ENCODE measurements at places on chromosomes 2 and 18. TPM values are rescaled to one million over a fixed set of nuclear protein-coding genes. Genes with fewer than 3 reads are reported as not detected.

CNTNAP5 gene
- total RNA-seq: not detected

RMND5A gene
- 43.2 TPM for total RNA-seq

PIEZO2 gene
- not detected for total RNA-seq

TMBIM1 gene
- 51.5 TPM for total RNA-seq

THAP4 gene
- total RNA-seq: 39.3 TPM

PDCD1 gene
- 2.2 TPM for total RNA-seq

SLC38A11 gene
- total RNA-seq: not detected

DNA sequence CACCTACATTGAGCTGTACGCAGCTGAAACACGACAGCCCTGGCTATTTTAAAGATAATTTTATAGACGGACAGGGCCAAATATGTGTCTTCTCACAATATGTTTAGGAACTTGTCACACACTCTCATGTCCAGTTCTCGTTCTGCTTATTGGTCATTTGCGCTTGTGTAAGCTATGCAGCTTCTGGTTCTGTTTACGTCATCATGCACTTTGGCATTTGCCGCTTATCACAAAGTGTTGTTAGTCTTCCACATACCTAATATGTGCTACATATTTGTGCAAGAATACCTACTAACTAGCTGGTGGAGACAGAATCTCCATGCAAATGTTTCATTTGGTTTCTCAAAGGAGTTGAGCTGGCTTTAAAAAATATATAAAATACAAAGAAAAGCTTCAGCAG is 7.5 kb upstream of the ZNF516 start:
- H3K27me3 ChIP-seq: peaks cover 26% of the 10 kb centered on the region
- H3K27ac ChIP-seq: no peak overlapping the region
- DNase-seq: no peak
- H3K4me1 ChIP-seq: no peaks in the 10 kb centered on the region
- H3K36me3 ChIP-seq: no peaks in the 10 kb centered on the region
- no peak overlapping the region for H3K4me3 ChIP-seq

GRCh38 chr2:233003658-233004555 is 9.1 kb downstream of the NGEF start:
- no peaks in the 10 kb centered on the region for H3K4me1 ChIP-seq
- no peak overlapping the region for H3K27ac ChIP-seq
- no peaks in the 10 kb centered on the region for H3K36me3 ChIP-seq
- H3K4me3 ChIP-seq: no peak overlapping the region
- peaks cover 10% of the 10 kb centered on the region for H3K27me3 ChIP-seq

DNA sequence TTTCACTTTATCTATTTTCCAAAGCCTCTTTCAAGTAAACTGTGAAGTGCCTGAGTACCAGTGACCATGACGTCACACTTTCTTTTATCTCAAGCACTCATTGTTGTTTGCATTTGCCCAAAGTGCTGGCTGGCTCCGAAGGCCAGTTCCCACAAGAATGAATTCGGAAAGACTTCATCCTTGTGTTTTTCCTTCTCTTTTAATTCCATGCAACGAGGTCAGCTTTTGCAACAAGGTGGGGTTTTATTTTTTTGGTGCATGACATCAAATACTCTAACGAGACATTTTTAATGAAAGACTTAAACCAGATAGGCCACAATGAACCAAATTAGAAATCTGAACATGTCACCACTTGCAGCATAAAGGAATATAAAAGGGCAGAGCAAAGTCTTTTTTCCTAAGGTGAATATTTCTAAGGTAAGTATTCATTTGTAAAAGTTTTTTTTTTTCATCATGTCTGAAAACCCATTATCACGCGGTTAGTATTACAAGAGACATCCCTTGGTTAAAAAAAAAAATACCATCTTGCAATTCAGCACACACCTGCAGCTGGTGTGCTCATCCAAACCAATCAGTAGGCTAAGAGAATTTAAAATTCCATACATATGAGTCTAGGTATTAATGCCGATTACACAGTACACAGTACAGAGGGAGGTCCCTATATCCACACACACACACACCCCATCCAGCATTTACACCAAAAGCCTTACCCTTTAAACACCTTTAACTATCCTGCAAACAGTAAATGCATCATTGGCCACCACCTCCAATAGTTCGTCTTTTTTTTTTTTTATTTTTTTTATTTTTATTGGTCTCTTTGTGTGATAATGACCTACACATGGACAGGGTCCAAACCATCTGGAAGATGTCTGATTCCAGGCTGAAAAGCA is 2.3 kb downstream of the ARL4C start:
- peaks cover 63% of the 10 kb centered on the region for H3K36me3 ChIP-seq
- peak overlapping the region; percentile 96 for H3K27ac ChIP-seq
- peaks cover 44% of the 10 kb centered on the region for H3K4me1 ChIP-seq
- no peaks in the 10 kb centered on the region for H3K27me3 ChIP-seq
- peak overlapping the region; percentile 98 for H3K4me3 ChIP-seq

GRCh38 chr2:147223119-147223518 is 621.7 kb upstream of the ACVR2A start:
- H3K36me3 ChIP-seq: no peaks in the 10 kb centered on the region
- H3K4me3 ChIP-seq: no peak overlapping the region

DNA sequence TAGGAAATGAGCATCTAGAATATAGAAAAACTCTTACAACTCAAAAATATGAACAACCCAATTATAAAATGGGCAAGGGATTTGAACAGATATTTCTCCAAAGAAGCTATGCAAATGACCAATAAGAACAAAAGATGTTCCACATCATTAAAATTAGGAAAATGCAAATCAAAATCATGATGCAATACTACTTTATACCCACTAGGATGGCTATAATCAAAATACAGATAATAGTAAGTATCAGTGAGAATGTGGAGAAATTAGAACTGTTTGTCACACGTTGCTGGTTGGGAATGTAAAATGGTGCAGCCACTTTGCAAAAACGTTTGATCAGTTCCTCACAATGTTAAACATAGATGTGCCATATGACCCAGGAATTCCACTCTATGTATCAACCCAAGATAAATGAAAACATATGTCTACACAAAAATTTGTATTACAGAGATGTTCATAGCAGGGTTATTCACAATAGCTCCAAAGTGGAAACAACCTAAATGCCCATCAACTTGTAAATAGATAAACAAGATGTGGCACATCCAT is 558.4 kb downstream of the SLC4A3 start:
- DNase-seq: no peak
- H3K4me1 ChIP-seq: no peaks in the 10 kb centered on the region
- H3K4me3 ChIP-seq: no peak overlapping the region
- no peak overlapping the region for H3K27ac ChIP-seq

DNA sequence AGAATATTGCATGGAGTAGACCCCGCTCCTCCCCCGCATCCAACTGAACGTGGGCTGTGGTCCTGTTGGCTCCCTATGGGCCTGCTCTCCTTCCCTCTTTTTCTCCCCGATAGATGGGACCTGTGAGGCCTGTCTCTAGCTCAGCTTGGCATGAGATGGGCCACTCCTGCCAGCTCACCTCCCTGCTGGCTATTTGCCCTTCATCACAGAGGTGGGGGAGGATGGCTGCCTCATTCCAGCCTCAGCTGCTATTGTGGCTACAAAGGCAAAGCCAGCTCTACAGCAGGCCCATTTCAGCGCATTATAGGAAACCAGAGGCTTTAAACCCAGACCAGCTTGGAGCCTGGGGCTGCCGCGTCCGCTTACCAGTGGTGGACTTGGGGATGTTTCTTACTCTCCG is 313.9 kb downstream of the GBX2 start:
- H3K4me3 ChIP-seq: no peak overlapping the region
- H3K27ac ChIP-seq: no peak overlapping the region
- no peaks in the 10 kb centered on the region for H3K4me1 ChIP-seq
- no peaks in the 10 kb centered on the region for H3K27me3 ChIP-seq
- no peaks in the 10 kb centered on the region for H3K36me3 ChIP-seq

DNA sequence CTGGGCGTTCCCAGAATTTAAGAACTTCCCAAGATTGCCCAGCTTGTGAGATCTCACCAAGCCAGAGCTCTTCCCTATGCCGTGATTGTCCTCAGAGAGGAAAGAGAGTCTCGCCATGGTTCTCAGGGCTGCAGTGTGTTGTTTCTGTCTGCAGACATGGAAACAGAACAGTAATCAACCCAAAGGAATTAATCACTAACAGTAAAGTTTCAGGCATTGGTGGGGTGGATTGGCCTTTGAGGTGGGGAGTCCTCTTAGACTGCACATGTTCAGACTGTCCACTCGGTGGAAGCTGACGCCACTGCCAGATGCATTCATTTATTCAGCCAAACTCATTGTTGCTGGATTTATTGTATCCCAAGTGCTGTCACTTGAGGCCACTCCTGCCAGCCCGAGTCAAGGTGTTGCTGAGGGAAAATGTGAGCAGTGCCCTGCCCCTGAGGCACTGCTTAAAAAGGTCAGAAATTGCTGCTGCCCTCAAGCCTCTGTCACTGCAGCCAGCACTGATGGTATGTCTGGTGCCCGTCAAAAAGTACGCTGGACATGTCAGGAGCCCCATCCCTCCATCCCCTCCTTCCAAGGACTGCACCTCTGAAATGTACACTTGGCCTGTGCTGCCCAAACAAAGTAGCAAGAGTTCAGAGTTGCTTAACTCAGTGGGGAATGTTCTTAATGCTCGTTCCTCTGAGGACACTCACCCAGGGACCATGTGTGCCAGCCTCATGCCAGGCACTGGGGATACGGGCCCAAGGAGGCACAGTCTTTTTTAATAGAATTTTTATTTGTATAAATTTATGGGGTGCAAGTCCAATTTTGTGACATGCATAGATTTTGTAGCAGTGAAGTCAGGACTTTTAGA is 201.0 kb downstream of the GLI2 start:
- H3K4me1 ChIP-seq: no peaks in the 10 kb centered on the region
- H3K27me3 ChIP-seq: no peaks in the 10 kb centered on the region
- H3K27ac ChIP-seq: no peak overlapping the region
- H3K36me3 ChIP-seq: no peaks in the 10 kb centered on the region

DNA sequence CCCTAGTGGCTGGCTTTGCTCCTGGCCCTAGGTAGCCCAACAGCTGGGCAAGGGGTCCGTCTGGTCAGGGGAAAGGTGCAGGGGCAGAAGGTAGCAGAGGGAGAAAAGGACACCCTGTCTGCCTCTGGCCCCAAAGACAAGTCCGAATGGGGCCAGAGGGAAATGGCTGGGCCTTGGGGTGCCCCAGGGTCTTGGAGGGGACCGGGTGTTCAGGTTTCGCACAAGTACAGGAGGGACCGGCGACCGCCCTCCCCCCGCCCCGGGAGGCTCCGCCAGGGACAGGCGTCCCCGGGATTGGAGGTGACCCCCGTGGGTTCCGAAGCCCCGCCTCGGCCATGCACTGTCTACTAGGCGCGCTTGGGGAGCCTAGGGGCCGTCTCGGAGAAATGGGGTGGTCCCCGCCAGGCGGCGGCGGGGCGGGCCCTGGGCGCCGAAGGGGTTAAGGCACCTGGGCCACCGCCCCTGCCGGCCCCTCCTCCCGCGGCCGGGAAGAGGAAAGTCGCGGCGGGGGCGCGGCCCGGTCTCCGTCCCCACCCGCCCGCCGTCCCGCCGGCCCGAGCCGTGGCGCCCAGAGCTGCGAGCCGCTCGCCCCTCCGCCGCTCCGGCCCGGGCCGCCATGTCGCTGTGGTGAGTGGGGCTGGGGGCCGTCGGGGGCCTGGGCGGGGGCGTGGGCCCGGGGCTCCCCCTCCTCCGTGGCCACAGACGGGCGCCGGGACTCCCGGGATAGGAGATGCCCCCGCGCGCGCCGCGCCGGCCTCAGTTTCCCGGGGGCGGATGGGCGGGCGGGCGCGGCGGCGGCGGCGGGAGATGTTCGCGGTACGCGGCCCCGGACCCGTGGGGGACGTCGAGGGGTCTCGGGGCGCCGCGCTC is at the start of gene B3GNT7:
B3GNT7 (plus strand) TSS at position 523 of the 870 bp plus-strand sequence; CDS start at position 617, 94 bp downstream.
- H3K27ac ChIP-seq: peak within 1 kb of the TSS; percentile 97
- peaks cover 21% of the 10 kb centered on the region for H3K27me3 ChIP-seq
- peak within 1 kb of the TSS; percentile 76 for H3K4me3 ChIP-seq
- peaks cover 2% of the 10 kb centered on the region for H3K36me3 ChIP-seq
- peaks cover 33% of the 10 kb centered on the region for H3K4me1 ChIP-seq
- no peak for DNase-seq

DNA sequence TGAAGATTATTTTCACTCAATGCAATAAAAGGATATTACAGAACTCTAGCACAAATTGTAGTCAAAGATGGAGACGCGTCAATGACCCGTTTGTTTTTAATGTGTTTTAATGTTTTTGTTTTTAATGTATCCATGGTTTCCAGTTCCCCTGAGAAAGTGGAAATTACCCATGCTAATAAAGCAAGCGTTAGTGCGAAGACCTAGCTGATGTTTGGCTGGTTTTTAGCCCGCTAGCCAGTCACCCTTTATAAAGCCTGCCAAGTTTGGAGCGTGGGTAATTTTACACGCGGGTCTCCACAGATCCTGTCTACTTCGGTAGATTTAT is 430 bp upstream of the CHMP1B start:
- peak overlapping the region; percentile 99 for H3K27ac ChIP-seq
- H3K4me3 ChIP-seq: peak overlapping the region; percentile 98
- peaks cover 3% of the 10 kb centered on the region for H3K36me3 ChIP-seq
- peaks cover 25% of the 10 kb centered on the region for H3K4me1 ChIP-seq
- H3K27me3 ChIP-seq: no peaks in the 10 kb centered on the region

DNA sequence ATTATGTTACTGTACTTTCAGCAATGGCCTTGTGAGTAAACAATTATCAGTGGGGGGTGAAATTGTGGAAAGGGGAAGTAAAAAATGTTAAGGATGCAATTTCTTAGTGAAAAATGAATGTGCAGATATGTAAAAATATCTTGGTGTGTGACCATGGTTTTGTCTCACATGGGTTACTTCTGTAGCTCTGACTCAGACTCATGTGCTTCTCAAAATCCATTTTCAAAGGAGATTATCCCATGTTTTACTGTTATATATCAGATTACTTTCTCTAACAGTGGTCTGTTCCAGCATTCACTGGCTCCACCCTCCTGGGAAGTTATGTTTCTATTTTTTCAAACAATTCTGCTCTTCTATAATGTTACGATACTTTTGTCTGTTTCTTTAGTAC is 298.2 kb upstream of the COL3A1 start:
- no peaks in the 10 kb centered on the region for H3K36me3 ChIP-seq
- H3K4me1 ChIP-seq: no peaks in the 10 kb centered on the region
- H3K4me3 ChIP-seq: no peak overlapping the region
- no peaks in the 10 kb centered on the region for H3K27me3 ChIP-seq
- no peak for DNase-seq

DNA sequence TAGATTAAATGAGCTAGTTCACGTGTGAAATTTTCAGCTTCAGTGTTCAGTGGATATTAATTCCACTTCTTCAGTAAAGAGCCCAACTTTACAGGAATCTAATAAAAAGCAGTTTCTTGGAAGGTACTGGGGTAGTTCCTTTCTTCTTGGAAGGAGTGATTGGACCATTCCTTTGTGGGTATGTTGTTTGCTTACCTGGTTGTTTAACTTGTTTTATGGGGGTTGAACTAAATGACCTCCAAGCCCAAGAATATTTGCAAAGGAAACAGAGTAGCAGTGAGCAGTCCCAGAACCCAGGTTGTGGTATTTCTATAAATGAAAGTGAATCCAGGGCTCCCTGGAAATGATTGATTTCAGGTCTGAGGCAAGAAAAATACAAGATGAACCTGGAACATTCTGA is 31.4 kb downstream of the KCNJ13 start:
- no peak for DNase-seq
- H3K36me3 ChIP-seq: peaks cover 28% of the 10 kb centered on the region
- H3K27ac ChIP-seq: no peak overlapping the region
- peaks cover 30% of the 10 kb centered on the region for H3K4me1 ChIP-seq
- H3K4me3 ChIP-seq: no peak overlapping the region
- no peaks in the 10 kb centered on the region for H3K27me3 ChIP-seq

Measured in activated CD8-positive, alpha-beta memory T cell treated with anti-CD3 and anti-CD28 coated beads, Interleukin-2, amount 10 ng/mL, durations not matched to agents 7 days and 5 days (primary cell).